ENCODE measurements at places on chromosomes 2 and 18.

GRCh38 chr2:143645921-143646645, 516.9 kb downstream of the ARHGAP15 start:
- no peak for DNase-seq

DNA sequence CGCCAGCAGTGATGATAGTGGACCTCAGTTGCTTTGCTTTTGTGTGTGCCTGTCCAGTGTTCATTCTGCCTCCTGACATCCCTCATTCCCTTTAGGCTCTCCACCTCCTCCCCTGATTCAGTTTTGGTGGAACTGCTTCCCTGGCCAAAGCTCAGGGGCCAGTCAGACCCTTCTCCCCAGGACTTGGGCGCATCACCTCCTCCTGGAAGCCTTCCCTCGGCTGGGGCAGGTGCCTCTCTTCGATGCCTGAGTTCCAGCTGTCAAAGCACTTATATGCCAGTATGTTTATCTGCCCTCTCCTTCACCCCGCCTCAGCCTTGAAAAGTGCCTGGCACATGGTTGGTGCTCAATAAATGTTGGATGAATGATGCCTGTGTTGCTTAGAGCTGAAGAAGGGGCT, 11.5 kb downstream of the NMUR1 start:
- no peak for DNase-seq

GRCh38 chr18:55054021-55054990, 95.0 kb upstream of the CCDC68 start:
- no peak for DNase-seq

- DNase-seq, result no peak
These were observed 33.4 kb upstream of the PNO1 start for GRCh38 chr2:68124321-68124720.

GRCh38 chr2:189548666-189549448, 31.7 kb downstream of the SLC40A1 start:
- no peak for DNase-seq

- DNase-seq, result peak; percentile 56
These were observed 19.4 kb downstream of the KLHL29 start for GRCh38 chr2:23404426-23404825.

DNA sequence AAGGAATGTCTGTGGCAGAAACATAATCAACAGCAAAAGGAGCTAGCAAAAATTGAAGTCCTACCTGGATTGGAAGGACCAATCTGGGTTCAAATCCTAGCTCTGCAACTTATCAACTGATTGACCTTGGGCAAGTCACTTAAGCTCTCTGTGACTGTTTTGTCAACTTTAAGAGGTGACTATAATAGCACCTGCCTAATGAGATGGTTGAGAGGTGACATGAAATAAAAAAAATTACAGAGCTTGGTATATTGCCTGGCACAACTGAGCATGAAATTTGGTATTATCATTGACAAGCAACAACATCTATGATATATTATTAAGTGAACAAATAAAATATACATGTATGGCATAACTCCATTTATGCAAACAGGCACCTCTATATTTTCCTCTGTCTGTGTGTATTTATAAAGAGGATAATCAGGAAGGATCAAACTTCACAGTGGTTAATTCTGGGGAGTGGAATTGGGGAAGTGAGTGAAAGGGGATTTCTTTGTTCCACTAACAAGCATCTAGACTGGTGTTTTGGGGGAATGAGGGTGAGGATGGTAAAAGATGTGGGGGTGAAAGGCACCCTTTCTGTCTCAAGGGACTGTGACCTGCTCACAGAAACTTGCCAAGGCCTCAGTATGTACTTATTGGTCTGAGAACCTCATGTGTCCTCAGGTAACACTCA, 132.8 kb upstream of the SERTAD2 start:
- no peak for DNase-seq

DNA sequence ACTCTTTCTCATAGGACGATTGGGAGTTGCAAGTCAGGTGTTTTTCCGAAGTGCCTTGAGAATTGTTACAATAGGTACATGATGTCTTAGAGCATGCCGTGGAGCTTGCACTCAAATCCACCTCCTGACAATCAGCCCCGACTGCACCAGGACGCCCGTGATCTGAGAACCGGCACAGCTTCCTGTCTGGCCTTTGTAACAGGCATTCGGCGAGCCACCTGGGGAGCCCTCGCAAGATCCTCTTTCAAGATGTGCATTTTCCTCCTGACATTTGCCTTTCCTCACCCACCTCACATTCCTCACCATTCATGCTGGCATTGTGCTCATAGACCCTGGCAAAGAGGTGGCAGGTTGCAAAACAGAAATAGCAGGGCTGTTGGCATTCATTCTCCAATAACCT, 427.3 kb downstream of the GALR1 start:
- no peak for DNase-seq

Data from HEK293T (cell line).